ENCODE measurements at places on chromosomes 7 and 10.

DNA sequence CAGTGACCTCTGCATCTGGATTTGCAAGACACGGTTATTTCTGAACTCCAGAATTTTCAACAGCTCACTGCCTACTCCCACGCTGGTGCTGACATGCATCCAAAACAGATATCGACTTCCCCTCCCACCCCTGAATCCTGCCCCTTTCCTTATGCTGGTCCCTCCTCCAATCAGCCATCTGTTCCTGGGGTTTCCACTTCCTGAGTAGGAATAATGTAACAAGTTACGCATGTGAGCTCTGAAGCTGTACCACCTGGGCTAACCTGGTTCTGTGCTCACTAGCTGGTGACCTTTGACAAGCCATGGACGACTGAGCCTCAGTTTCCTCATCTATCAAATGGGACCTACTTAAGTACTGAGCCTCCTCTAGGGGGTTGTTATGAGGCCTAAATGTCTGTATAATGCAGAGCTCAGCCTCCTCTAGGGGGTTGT lies 1.7 kb upstream of the NCAPG2 start:
- DNase-seq: no peak

DNA sequence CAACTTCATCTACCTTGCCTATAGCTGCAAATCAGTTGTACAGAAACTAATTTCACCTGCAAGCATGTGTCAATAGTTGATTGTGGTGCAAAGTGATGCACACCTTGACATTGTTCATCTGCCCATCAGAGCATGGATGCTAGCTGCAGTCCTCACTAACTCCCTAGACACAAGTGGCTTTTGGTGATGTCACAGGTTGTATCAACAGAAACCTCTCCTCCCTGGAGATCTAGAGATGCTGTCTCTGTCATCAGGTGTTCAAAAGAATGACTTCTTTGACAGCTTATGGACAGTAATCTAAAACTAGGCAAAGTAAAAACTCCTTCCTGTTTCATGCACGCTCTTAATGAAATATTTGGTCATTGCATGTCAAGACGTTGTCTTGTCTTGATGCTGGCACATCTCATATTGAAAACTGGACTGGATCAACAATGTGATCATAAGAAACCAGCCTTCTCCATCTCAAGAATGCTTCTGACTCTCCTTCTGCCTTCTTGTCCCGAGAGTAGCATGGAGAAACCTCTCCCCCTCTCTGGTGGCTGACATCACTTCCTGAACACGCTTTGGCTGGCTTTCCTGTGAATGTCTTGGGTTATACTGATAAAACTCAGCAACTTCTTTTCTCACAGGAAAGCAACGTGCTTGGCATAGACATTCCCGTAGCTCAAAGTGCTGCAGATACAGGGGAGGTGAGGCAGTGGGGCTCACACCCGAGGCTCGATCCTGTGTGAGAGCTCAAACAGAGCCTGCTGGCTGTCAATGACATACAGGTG lies 176.2 kb upstream of the CDCA7L start:
- no peak for DNase-seq

DNA sequence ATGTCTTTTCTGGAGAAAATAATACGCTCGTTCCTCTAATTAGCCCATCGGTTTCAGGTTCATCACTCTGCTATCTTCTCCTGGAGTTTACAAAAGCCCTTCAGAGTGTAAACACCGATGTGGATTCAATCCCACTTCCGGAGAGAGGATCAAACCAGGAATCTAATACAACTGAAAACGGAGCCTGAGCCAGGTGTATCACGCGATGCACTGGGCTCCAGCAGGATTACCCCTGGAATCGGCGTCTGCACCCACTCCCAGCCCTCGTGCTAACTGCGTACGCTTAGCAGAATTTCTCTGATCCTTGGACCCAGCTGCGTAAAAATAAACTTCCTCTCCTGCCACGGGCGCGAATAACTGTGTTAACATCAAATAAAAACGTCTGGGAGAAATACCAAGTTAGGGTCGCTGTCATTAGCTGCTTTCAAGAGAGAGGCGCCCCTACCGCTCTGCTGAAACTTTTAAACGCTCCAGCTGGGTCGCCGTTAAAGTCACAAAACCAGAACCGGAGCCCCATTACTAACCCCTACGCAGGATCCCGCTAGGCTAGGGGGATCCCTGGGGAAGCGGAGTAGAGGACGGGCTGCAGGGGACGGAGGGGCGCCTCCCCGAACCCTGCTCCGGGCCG lies 502 bp downstream of the ZNF3 start:
- no peak for DNase-seq

- DNase-seq: no peak
Observed at GRCh38 chr7:148395990-148396716, 194.4 kb upstream of the C7orf33 start.

DNA sequence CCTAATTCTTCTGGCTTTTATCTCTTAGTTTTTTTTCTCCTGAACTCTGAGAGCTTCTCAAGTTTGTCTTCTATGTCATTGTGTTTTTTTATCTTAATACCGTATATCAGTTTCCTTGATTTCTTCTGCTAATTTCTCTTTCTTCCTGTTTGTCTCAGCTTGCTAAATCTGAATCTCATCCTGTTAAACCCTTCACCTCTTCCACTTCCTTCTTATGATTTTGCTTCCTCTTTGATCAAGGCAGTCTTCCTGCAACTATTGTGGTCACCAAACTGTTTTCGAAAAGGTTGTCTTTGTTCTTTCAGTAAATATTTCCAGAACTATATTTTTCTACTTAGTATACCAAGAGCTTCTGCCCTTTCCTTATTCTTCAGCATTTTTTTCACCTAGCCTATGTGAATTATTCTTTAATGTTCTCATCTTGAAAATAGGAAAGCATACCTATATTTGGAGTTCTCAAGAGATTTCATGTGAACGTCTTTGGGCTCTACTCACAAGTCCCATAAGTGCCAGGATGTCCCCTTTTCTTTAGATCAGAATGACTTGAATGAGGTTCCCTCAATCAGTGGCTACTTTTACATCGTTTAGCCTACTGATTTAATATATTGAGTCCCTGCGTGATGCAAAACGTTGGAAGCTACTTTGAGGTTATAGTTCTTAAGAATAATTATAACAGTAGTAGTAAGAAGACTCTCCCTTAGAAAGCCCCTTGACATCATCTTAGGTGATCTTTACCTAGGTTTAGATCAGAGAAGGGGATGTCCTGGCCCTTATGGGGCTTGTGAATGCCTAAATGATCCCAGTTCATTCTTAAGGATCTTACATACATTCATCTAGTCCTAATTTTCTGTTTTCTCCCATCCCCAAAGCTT lies 415.4 kb upstream of the AUTS2 start:
- DNase-seq: no peak

DNA sequence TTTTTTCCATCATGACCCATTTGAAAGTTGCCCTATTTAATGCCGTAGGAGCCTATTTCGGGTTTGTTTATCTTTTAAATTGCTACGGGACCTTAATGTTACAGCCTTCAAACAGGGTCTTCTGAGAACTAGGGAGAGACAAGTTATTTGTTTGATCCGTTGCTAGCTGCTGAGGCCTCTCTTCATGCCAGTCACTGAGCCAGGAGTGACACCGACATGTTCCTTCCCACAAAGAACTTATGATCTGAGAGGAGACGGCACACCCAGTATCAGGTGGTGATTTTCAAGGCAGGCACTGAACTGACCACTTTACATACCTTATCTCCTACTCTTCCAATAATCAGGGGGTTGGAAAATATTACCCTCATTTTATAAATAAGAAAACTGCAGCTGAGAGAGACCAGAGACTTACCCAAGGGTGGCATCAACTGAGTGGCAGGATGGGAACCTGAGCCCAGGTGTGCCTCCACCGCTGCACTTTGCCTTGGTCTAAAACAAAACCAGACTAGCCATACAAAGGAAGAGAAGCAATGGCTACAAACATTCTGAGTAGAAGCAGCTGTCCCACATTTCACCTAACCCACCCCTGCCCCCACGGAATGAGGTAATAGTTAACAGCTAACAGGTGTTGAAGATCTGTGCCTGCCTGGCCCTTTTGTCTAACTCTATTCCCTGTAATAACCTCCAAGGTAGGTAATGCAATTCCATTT lies 40.5 kb downstream of the PPP1R3C start:
- DNase-seq: no peak

DNA sequence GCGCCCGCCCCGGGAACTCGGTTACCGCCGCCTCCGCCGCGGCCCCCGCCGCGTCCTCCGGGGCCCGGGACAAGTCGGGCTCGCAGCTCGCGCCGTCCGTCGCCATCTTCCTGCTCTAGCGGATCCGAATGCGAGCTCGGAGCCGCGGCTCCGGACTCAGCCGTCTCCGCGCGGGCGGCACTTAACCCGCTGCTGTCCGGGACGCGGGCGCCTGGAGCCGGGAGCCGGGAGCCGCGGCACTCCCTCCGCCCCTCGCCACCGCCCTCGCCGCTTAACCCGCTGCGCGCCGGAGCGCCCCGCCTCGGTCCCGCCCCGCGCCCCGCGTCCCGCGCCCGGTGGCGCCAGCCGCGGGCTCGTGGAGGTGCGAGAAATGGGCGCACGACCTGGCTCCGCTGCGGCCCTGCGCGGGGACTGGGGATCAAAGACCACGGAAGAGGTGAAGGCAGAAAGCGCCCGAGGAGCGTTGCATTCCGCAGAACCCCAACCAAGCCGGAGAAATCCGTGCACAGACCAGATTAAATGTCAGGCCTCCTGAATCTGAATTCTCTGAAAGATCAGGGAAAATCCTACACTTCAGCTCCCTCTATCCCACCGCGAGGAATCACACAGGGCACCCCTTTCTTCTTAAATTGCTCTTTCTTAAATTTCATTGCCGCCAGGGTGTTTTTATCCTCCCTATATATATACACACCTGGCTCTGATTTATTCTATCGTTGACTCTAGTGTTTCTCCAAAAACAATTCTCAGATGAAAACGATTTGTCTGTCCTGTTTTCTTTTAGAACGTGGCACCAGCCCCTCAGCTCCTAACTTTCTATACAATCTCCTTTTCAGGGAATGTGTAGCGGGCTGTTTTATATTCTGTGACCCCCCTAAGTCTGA lies at the start of gene CTTNBP2:
Gene CTTNBP2, minus strand, starts transcription at position 132 of the 881 bp plus-strand sequence. Its CDS starts 26 bp downstream, at position 106.
- DNase-seq: no peak

Data from activated CD4-positive, CD25-positive, alpha-beta regulatory T cell (primary cell).